ENCODE measurements at places on chromosomes 16 and 17. TPM values are rescaled to one million over a fixed set of nuclear protein-coding genes. Genes with fewer than 3 reads are reported as not detected.

CD19 gene
- 2.1 TPM for total RNA-seq

UTS2R gene
- total RNA-seq = 1.6 TPM

TMEM114 gene
- total RNA-seq = not detected

GP1BA gene
- total RNA-seq = under 0.01 TPM

WFIKKN1 gene
- total RNA-seq = 0.52 TPM

PRAC1 gene
- total RNA-seq = not detected

PPP1R27 gene
- 35.0 TPM for total RNA-seq

HNF1B gene
- total RNA-seq = not detected

PERCC1 gene
- not detected for total RNA-seq

RNU2-1 gene
- total RNA-seq = not detected

KRTAP9-2 gene
- not detected for total RNA-seq

ASPSCR1 gene
- total RNA-seq = 18.8 TPM

KRTAP3-3 gene
- not detected for total RNA-seq

RAB26 gene
- total RNA-seq = not detected

ABAT gene
- 13.6 TPM for total RNA-seq

DHRS7B gene
- 29.7 TPM for total RNA-seq

MYCBPAP gene
- under 0.01 TPM for total RNA-seq

OTOA gene
- under 0.01 TPM for total RNA-seq

RBFOX1 gene
- 26.1 TPM for total RNA-seq

Measured in skeletal muscle tissue (tissue), 5 donors.